ENCODE measurements at places on chromosomes 3 and 15.
A peak's percentile ranks its signal among the peaks of the same experiment; 100 is the strongest.

DNA sequence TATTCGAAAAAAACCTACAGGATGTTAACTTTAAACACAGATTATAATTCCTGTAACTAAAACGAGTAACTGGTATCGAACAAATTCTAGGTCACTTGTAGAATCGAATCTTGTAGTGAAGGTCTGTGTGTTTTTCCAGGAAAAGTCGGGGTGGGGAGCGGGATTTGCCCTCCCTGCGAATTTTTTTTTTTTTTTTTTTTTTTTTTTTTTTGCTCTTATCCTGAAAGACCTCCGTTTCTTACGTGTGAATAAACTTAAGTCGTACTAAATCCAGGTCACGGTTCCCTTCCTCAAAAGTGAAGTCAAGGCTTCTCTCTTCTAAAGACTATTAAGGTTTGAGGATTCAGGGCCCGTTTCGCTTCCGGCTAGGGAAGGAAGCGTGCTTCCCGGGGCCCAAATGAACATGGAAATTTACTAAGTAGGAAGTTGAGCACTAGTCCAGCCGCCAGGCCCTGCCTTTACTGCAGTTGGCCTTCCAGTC is 770 bp downstream of the TBC1D5 start:
- no peak for DNase-seq

GRCh38 chr15:37824717-37825382 is 109.6 kb upstream of the TMCO5A start:
- DNase-seq, result peak; percentile 79

- peak; percentile 82 for DNase-seq
Measured at GRCh38 chr3:13539292-13539638, 9.7 kb upstream of the FBLN2 start.

GRCh38 chr3:98564282-98565005 is 29.0 kb downstream of the CPOX start:
- DNase-seq, result no peak

DNA sequence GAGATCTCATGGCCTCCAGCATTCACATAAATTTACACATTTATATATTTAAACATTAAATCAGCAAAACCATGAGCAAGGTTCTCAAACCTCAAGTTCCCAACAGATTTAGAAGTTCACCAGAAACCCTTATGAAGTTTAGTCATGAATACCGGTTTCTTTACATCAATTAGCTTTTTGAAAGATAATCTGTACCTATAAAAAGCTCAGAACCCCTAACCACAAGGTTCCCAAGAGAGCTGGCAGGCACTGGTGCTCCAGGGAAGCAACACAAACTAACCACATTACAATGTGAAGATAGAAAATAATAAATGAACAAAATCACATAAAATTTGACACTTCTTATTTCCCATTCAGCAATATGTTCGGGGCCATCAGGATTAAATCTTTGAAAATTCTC is 150.9 kb downstream of the FBN1 start:
- DNase-seq, result no peak

GRCh38 chr15:27589260-27589659 is 509.9 kb downstream of the OCA2 start:
- no peak for DNase-seq

DNA sequence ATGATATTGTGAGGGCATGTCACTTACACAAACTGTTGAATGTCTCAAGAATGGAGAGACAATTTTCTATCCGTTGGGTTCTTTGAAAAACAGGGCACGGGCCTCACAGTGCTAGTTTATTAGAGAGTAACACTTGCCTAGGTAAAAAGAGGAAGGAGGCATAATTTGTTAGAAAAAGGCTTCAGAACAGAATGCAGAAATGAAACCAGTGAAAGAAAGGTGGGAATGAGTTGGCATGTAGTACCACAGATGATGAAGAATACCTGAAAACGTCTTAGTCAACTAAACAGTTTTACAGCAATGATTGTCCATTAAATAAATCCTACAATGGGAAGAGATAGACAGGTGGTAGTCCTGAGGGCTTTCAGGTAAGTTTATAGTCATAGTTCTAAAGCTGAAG is 1399.7 kb upstream of the CADM2 start:
- DNase-seq, result no peak

- no peak for DNase-seq
Measured at GRCh38 chr3:165778456-165778855, 58.8 kb downstream of the BCHE start.

DNA sequence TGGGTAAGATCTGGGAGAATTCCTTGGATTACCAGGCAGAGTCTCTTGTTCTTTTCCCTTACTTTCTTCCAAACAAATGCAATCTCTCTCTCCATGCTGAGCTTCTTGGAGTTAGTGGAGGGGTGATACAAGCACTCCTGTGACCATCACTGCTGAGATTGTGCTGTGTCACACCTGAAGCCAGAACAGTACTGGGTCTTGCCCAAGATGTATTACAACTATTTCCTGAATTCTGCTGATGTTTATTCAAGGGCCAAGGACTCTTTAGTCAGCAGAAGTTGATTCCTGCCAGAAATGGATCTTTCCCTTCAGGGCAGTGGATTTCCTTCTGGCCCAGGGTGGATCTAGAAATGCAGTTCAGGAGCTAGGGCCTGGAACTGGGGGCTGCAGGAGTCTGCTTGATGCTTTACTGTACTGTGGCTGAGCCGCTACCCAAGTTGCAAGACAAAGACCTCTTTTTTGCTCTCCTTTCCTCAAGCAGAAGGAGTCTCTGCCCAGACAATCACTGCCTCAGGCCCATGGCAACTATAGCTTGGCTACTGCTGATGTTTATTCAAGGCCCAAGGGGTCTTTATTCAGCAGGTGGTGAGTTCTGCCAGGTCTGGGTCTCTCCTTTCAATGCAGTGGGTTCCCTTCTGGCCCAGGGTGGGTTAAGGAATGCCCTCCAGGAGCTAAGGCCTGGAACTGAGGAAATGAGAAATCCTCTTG is 98.8 kb downstream of the SH3GL3 start:
- DNase-seq, result no peak

DNA sequence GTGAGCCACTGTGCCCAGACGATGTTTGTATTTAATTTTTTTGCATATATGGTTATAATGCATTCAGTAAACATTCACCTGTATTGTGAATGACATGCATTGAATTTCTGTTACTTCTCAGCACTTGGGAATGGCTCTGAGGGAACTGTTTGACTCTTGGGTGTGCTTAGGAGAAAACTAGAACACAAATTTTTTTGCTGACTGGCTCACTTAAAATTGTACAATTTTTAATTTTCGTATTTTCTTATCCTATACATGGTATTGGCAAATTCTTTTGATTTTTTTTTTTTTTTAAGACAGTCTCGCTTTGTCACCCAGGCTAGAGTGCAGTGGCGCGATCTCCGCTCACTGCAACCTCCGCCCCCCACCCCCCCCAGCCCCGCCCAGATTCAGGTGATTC is 7.2 kb downstream of the ATP11B start:
- no peak for DNase-seq

GRCh38 chr3:32246079-32246675 is 7.7 kb downstream of the CMTM8 start:
- no peak for DNase-seq

- DNase-seq, result no peak
Measured at GRCh38 chr3:14660942-14661341, 9.4 kb downstream of the CCDC174 start.

DNA sequence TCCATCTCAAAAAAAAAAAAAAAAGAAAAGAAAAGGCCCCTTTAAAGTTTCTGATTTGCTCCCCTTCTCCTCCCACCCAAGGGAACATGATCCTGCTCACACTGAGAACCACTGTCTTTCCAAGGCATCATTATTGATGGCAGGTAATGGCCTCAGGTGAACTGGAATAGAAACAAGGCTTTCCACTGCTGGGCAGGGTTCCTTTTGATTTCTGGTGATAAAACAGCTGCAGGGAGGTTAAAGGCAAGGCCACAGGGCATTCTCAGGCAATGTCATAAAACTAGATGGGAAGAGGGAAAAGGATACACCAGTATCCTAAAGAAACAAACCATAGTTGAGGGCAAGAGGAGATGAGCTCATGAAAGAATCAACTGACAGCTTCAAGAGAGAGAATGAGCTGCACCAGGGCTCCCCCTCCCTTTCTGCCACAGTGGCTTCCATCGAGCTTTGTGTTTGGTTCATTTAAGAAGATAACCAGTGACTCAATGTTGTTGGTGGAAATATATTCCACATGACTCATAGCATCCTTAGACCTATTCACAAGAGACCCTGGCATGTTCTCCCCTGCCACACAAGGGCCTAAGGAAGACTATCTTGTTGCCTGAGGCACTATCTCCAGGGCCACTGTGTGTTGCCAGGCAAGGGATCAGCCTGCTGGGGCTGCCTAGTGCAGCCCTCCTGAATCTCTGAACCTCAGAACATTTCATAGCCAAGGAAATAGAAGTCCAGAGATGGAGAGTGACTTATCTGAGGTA is 86.4 kb downstream of the WDR76 start:
- peak; percentile 94 for DNase-seq

Measured in MG63 (cell line).